ENCODE measurements at places on chromosomes 5 and 9.

GRCh38 chr9:27193886-27194285 is 84.9 kb downstream of the TEK start:
- no peak for DNase-seq

GRCh38 chr5:56143373-56143714 is 89.8 kb downstream of the ANKRD55 start:
- no peak for DNase-seq

- no peak for DNase-seq
These were observed 449.6 kb downstream of the NTRK2 start for GRCh38 chr9:85118990-85119755.

DNA sequence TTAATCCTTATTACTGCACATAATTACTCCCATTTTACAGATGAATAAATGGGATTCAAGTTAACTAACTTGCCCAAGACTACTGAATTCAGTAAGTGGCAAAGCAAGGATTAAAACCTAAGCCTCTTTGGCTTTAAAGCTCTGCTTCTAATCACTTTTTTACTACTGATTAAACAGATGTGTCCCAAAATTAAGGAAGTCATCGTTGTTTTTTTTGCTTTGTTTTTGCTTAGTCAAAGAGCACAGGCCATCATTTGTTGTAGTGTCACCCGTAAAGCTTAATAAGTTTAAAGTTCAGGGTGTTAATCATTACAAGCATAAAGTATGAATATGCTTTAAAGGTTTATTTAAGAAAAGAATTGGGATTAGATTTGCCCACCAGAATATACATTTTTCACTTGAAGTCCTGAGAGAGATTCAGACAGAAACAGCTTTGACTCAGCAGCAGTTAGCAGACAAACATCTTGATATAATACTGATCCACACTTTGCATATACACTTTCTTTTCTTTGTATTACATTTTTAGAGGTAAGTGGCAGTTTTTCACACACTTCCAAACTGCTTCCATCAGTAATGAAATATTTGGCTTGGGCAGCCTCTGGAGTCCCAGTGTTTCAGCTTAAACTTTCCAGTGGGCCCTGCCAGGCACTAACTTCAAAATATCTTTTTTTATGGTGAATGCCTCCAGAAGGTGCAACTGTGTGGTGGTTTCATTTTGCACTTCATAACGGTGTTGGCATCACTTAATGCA is 52.7 kb downstream of the PIK3R1 start:
- DNase-seq = no peak

GRCh38 chr9:98870782-98871557 is 63.5 kb downstream of the GALNT12 start:
- no peak for DNase-seq

- DNase-seq = no peak
These were observed 606.4 kb downstream of the ZNF608 start for GRCh38 chr5:124140060-124140459.

DNA sequence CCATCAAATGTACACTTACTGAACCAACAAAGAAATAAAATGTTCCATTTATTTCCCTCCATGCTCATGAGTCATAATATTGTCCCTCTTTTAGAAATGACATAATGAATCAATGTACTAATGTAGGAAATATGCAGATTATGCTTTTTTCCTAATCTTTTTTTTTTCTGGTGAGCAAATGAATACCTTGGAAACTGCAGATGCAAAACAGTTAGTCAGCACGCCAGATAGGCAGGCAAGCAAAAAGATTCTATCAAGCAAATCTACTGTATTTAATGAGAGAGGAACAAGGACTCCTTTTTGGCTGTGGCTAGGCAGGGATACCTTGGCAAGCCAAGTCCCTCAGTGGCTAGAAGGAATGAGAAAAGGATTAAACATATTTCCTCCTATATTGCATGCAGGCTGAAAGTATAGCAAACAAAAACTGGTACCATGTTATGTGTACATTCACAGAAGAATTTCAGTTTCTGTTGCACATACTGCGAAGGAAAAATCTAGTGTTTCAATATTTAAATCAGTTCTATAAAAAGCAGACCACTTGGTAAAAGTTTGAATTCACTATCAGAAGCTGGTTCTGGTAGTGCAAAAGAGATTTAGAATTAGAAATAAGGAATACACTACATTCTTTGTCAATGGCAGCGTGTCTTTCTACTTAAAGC is 605.4 kb downstream of the TLE1 start:
- no peak for DNase-seq

DNA sequence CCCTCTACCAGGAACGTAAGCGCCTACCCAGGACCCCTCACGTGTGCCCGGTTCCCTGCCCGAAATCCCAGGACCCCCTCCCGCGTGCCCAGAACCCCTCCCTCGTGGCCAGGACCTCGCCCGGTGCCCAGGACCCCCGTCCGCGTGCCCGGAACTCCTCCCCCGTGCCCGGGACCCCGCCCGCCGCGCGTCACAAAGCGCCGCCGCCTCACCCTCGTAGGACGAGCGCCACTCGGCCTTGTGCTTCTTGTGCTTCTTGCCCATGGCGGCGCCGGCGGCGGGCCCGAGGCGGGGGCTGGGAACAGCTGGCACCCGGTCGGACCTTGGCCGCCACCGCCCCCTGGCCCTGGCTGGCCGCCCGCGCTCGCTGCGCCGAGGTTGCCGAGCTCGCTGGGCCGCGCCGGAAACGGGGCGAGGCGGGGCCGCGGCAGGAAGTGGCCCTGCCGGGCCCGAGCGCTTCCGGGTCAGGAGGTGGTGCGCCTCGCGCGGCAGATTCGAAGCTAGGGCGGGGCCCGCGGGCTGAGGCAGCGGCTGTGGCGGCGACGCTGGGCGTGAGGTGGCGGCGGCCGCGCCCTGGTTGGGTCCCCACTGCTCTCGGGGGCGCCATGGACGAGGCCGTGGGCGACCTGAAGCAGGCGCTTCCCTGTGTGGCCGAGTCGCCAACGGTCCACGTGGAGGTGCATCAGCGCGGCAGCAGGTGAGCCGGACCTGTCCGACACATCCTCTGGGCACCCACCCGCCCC is at the start of the genes BRD9 and TRIP13:
TSS of gene BRD9 (minus strand) at position 408 of the 743 bp plus-strand sequence. CDS start at position 264, 144 bp downstream.
TSS of gene TRIP13 (plus strand) at position 491 of the 743 bp plus-strand sequence. CDS start at position 606, 115 bp downstream.
- DNase-seq = peak; percentile 65

DNA sequence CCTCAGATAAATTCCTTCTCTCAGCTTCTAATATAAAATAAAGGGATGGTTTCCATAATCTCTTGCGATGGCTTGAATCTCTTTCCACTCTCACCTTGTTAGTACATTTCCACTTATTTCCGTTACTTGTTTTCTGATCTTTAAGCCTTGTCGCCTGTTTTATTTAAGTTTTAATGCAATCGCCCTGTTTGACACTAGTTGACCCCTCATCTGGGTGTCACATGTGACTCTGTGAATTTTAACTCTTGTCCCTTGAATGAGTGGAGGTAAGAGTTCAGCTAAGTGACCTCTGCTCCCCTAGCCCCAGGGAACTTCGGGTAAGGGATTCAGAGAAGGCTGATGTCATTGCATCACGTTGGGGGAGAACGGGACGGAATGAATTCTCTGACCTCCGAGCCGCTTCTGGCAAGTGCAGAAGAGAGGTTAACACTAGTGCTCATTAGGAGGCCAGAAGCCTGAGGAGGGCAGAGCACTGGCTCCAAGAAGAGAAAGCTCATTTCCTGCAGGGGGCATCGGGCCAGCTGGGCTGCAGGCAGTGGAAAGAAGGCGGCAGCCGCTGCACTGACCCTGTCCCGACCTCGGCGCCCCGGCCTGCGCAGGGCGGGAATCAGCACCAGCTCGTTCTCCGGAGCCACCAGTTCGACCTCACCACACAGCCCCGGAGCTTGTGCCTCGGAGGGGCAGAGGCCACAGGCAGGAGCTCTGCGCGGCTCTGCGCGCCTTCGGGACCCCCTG is 569 bp downstream of the HINT2 start:
- no peak for DNase-seq

Measured in activated T-helper 1 cell treated with anti-CD3 and anti-CD28 coated beads, Interleukin-2, amount 50 U/mL, for 16 hours (primary cell).